Posterior cingulate gyrus (tissue), 11 donors: ENCODE measurements at places on chromosomes 4 and X.

DNA sequence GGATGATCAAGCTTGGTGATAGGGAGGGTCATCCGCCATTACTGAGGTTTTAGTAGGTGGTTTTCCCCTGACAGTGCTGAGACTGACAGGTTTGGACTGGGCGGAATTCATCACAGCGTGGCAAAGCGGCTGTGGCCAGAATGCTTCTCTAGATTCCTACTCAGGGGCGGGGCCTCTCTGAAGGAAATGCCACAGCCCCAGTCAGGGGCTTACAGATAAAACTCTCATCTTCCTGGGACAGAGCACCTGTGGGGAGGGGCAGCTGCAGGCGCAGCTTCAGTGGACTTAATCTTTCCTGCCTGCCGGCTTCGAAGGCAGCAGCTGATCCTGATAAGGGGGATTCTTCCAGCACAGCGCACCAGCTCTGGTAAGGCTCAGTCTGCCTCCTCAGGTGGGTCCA, 316.7 kb downstream of the RPA4 start:
- DNase-seq: no peak

DNA sequence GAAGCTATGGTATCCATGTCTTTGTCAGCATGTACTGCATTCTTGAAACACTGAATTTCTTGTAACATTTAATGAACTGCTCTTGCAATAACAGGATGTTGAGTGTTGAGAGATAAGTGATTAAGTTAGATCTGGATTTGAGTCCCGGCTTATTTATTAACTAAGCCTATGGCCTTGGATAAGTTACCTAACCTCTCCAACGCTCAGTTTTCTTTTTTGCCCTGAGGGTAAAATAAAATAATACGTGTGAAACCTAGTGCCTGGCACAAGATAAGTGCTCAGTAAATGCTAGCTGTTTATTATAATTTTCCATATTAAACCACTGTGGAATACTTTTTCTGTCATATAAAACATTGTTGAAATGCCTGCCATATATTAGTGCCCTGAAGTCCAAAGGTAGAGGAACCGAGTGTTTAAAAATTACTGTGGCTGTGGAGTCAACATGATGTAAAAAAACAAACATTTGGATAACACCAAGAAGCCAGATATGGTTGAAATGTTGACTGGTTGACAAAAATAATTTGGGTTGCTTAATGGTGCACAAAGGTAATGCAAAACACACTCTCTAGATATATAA, 58.6 kb upstream of the ALB start:
- DNase-seq: no peak

DNA sequence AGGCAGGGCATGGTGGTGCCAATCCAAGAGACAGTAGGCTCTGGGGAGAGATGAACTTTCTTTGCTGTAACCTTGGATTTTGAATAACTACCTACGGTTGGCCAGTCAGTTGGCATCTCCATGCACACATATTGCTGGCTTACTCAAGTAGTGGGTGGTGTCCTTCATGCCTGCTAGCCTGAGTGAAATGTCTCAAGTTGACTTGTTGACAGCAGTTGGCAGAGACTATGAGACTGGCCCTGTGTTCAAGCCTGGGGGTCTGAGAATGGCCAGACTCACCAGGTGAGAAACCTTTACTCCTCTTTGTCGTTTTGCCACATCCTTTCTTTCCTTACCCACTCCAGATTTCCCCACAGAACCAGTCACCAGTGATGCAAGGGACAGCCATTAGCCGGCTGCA, 173.3 kb downstream of the MID1IP1 start:
- no peak for DNase-seq

DNA sequence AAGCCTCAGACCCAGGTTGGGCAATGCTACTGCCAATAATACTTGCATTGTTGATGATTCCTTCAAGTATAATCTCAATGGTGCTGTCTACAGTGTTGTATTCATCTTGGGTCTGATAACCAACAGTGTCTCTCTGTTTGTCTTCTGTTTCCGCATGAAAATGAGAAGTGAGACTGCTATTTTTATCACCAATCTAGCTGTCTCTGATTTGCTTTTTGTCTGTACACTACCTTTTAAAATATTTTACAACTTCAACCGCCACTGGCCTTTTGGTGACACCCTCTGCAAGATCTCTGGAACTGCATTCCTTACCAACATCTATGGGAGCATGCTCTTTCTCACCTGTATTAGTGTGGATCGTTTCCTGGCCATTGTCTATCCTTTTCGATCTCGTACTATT, 7.4 kb downstream of the LPAR4 start:
- DNase-seq: no peak

GRCh38 chr4:183098723-183099536, at the start of gene WWC2:
TSS of gene WWC2 (plus strand) at chr4:183099257. CDS start at chr4:183099492, 235 bp downstream.
- DNase-seq: peak; percentile 74

DNA sequence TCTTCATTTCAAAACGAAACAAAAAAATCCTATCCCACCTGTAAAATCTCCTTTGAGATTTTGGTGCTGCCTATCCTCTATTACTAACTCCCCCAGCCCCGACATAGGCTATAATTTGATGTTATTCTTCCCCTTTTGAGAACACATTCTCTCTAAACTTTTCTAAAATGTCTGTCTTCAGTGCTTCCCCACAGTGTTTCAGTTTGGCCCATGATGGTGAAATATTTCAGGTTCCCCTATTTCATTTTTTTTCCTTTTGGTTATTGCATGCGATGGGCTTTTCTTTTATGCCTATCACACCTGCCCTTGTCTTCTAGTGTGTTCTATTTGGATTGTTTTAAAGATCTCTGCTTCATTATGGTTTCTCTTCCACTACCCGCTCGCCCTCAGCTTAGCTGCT, 14.7 kb downstream of the BCORL1 start:
- DNase-seq: no peak

- DNase-seq: no peak
Observed at GRCh38 chr4:170374770-170375169, 285.0 kb upstream of the AADAT start.

DNA sequence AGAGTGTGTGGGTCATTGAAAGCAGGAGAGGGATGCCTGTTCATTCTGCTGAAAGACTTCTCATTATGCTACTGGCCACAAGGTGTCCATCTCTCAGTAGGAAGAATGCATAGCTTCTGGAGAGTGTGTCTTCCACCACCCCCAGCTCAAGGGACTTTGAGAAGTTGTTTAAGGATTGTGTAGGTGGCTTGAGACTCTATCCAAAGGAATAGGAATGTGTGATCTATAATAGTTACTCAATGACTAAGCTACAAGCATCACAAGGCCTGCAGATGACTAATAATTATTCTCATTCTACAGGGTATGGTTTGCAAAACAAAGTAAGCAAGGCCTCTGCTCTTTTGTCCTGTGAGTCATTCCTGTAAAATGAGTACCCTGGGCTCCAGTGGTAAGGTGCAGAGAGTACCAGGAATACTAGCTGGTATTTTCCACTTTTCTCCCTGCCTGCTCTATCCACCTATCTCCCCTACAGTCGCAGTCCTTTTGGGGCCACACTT, 279.8 kb upstream of the BOD1L1 start:
- DNase-seq: no peak
